Glomerular endothelial cell (primary cell): ENCODE measurements at places on chromosomes 1 and 21. TPM values are rescaled to one million over a fixed set of nuclear protein-coding genes. Genes with fewer than 3 reads are reported as not detected.

MAD2L2 gene
- total RNA-seq: 30.0 and 35.1 TPM in 2 replicates

GRCh38 chr1:100246738-100247137 lies 2.9 kb downstream of the DBT start:
- no peak for DNase-seq

DNA sequence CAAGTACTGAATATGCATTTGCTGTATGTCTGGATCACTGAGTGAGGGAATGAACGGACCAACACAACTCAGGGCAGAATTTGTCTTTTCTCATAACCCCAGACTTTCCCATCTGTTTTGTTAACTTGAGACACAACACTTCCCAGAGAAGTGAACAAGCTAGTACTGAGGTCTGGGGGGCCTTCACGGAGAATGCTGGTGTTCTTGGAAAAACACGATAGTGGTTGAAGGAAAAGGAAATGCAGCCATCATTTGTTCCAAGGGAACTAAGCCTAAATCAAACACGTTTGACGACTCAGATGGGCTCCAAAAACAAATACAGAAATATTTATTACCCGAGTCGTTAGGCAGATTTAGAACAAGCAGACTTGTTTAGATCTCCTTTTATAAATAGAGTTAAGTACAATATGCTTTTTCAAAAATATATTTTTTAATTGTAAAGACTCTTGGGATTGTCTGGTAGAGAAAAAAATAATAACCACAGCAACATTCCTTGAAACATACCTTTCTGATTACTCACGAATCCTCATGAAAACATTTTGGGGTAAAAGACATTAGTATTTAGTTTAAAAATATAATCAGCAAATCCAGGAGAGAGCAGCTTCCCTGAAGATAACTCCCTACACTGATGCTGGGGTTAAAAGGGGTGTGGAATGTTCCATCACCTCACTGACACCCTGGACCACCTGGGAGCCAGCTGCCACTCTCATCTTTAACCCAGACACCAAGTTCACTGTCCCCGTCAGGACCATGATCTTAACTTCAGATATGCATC lies 427.7 kb upstream of the RUNX1 start:
- DNase-seq: no peak

GRCh38 chr1:54835970-54836369 lies 34.8 kb upstream of the TTC22 start:
- DNase-seq: no peak

DNA sequence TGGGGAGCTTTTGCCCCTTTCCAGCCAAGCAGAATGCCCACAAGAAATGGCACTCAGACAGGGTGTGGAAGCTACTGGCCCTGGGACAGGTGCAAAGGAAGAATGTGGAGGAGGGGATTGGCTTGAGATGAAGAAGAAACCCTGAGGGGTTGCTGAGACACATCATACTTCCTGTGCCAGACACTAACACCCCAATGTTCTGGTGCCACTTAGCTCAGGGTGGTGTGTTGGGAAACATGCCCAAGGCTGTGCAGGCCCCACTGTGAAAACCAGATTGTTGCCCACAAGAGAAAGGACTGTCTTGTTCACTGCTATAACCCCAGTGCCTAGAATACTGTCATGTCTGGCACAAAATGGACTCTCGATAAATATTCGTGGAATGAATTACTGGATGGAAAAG lies 9.9 kb upstream of the PAQR6 start:
- DNase-seq: no peak
